ENCODE measurements at places on chromosomes 12 and 14.
A peak's percentile ranks its signal among the peaks of the same experiment; 100 is the strongest.

- DNase-seq: no peak
Measured at GRCh38 chr12:105272814-105273416, 36.9 kb upstream of the APPL2 start.

DNA sequence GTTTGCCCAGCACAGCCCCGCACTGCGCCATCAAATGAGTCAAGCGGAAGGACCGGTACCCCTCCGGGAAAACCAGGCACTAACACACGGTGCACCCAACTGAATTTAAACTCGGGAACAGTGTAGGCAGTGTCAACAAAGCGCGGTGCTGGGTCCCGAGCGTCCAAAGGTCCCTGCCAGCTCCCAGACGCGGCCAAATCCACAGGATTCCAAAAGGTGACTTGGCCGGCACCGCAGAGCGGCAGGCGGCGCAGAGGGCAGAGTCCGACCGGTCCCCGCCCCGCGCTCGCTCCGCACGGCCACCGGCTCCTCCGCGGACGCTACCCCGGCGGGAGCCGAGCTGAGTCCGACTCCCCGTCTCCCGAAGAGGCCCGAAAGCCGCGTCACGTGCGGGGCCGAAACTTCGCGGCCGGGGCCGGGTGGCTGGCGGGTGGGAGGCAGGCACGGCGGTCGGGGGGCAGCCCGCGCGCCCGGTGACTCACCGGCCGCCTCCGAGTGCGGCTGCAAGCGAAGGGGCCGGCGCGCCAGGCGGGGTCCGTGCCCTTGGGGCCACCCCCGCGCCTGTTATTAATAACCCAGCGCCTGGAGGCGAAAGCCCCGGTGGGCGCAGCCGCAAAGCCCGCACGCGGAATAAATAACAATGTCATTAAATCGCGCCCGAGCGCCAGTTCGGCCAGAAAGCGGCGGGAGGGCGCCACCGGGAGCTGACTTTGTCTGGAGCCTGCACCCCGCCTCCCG lies 863 bp downstream of the DENND5B start:
- peak; percentile 79 for DNase-seq

DNA sequence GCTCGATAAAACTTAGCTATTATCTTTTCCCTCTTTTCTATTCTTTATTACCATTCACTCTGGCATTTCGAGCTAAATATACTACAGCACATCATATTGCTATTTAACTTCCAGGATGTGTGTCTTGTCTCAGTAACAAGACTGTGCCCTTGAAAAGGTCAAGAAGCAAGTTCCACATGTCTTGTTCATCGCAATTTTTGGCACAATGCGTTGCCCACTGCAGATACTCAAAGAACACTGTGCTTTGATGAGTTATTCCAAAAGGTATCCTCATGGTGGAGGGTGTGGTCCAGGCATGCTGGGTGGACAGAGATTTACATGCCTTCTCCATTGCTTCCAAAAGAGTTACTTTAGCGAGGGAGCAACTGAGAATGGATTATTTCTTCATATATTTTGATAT lies 6.6 kb downstream of the E2F7 start:
- DNase-seq: no peak

DNA sequence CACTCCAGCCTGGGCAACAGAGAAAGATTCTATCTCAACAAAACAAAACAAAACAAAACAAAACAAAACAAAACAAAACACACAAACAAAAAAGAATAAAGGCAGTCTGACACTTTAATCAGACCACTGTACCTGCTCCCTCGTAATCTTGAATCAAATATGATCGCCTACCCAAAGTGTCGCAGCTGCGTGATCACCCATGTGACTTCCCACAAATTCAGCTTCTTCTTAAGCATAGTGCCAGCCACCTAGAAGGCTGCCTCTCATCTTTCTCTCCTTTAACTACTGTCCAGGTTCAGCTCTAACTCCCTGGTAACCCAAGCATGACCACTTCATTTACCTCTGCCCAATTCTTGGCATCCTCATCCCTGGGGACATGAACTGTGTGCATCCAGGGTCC lies 37.4 kb downstream of the FMNL3 start:
- no peak for DNase-seq

DNA sequence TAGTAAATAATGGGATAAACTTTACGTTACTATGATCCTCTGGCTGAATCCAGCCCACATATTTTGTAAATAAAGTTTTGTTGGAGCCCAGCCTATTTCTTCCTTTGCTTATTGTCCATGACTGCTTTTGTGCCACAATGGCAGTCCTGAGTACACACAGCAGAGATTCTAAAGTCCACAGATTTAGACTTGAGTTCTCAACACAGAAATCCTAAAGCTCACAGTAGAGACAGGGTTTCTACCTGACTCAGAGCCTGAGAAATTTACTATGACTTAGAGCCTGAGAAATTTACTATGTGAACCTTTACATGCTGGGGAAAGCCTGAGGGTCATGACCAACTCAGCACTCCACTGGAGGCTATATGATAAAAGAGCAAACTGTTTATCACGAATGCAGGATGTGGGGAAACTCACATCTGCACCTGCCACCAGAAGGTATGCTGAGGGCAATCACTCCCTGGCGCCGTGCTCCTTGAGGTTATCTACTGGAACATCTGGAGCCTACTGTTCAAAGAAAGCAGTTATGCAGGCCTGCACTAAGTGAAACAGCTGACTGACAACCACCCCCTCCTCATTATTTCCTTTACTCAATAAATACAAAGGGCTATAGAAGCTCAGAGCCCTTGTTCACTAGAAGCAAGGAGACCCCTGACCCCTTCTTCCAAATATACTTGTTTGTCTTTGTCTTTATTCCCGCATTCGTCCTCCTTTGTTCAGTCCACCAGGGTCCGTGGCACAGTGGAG lies 52.6 kb upstream of the BICD1 start:
- DNase-seq: no peak

GRCh38 chr12:59472273-59472672 lies 123.6 kb upstream of the SLC16A7 start:
- no peak for DNase-seq

DNA sequence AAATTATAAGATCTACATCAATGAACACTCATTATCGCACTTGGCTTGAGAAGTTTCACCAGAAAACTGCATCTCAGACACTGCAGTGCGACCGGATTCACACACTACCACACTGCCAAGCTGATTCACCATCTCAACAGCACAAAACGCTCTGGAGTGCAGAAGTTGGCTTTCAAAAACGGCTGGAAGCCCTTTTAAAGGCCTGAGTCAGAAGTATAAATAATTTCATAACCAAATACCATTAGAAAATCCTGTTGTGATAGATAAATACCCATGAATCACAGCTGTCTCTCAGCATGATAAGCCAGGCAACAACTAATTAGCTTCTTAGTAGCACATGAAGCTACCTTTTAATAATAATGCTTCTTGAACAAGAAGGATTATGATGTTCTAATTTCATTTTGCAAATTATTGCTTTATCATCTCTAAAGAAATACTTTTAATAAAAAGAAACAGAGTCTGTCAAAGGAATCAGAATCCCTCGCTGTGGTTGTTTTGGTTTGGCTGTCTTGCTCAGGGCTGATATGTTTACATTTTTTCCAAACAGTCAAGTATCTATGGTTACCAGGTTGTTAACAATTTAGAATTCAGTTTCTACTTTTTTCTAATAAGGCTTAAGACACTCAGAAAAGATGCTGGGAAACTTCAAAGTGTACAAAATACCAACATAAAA lies 51.2 kb downstream of the SLC2A13 start:
- DNase-seq: peak; percentile 78

- no peak for DNase-seq
Measured at GRCh38 chr14:104289507-104289906, 151.1 kb downstream of the KIF26A start.

GRCh38 chr14:29905543-29905942 lies 22.1 kb downstream of the PRKD1 start:
- peak; percentile 85 for DNase-seq

- DNase-seq: no peak
Measured at GRCh38 chr12:644818-645552, 18.3 kb downstream of the NINJ2 start.

GRCh38 chr12:117580718-117581062 lies 219.3 kb upstream of the NOS1 start:
- peak; percentile 81 for DNase-seq

- DNase-seq: no peak
Measured at GRCh38 chr12:41436076-41436475, 248.0 kb downstream of the PDZRN4 start.

DNA sequence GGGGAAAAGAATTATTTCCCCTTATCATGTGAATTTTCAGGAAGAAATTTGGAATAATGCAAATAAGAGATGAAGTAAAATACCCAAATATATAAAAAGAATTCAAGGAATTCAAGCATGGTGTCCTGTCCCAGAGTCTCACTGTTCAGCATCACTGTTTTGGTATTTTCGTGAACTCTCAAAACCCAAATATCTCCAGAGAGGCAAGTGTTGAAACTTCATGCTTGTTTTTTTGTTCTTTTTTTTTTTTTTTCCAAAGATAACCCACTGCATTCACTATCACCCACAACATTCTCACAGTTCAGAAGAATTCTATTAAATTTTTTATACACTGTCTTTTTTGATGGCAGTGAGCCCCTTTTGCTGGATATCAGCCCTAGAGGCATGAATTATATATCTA lies 354.9 kb downstream of the DIO2 start:
- no peak for DNase-seq

GRCh38 chr12:90741611-90742010 lies 213.4 kb downstream of the CCER1 start:
- DNase-seq: no peak

DNA sequence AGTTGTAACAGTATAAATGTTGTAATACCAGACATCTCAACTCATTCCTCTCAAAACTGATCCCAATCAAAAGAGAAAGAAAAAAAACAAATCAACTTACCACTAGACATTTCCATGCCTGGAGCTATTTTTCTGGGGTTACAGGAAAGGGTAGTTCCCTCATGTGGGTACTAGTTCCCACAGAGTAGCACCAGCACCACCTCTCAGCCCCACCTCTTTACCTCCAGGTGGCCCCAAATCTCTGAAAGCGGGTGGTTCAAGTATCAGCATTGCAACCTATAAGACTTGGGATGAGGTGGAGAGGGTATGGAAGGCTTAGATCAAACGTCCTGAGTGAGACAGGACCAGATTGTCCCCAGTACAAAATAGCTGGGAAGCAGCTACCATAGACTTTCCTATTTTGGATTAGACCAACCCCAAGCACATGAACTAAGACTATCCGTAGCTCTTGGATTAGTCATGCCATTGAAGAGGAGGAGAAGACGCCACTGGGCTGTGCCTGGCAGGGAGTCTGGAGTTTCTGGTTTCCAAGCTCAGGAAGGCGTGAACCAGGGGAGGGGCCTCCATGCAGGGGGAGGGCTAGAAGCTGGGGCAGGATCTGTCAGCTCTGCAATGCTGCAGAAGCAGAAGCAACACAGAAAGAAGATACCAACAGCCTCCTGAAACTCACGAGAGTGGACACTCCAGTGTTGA lies at the start of gene SLC39A2:
TSS of gene SLC39A2 (plus strand) at position 620 of the 693 bp plus-strand sequence. CDS start 154 bp downstream, outside the sequence.
- DNase-seq: peak; percentile 69

DNA sequence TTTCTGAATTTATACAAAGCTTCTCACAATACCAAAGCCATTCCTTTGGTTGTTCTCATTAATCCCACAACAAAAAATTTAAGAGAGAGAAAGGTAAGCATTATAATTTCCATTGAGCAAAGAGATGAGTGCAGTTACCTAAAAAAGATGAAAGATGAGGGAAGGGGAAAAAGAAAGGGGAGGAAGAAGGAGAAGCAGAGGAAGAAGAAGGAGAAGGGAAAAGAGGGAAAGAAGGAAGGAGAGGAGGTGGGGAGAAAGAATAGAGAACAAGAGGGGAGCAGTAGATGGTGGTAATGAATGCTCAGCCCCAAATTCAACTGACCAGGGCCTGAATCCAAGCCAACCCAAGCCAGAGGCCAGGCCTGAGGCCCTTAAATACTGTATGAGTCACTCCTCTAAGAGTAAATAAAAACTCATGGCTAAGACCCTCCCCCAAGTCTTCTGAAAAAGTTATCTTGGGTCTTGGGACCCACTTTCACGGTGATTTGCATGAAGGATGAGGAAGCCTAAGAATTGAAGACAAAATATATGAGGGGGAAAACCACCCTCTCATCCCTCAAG lies 144.6 kb downstream of the ITPR2 start:
- no peak for DNase-seq

DNA sequence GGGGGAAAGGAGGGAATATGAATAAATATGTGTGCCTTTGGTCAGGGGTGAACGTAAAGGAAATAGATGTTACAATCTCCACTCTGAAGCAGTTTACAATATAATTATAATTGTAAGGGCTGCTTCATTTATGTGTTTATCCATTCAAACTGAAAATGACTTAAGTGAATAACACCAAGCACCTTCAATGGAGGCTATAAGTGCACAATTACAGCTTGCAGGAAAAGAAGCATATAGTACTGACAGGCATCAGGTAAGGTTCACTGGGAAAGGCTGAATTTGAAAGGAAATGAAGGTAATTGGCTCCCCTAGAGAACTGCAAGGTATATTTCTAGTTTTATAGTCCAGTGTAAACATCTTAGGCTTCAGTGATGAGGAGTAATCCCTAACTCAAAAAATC lies 192.7 kb downstream of the STXBP6 start:
- no peak for DNase-seq

DNA sequence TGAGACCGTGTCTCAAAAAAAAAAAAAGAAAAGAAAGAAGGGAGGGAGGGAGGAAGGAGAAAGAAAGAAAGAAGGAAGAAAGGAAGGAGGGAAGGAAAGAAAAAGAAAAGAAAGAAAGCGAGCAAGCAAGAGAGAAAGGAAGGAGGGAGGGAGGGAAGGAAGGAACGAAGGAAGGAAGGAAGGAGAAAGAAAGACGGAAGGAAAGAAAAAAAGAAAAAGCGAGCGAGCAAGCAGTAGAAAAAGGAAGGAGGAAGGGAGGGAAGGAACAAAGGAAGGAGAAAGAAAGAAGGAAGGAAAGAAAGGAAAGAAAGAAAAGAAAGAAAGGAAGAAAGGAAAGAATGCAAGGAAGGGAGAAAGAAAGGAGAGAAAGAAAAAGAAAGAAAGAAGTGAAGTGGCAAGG lies 504.0 kb downstream of the GLT1D1 start:
- no peak for DNase-seq

DNA sequence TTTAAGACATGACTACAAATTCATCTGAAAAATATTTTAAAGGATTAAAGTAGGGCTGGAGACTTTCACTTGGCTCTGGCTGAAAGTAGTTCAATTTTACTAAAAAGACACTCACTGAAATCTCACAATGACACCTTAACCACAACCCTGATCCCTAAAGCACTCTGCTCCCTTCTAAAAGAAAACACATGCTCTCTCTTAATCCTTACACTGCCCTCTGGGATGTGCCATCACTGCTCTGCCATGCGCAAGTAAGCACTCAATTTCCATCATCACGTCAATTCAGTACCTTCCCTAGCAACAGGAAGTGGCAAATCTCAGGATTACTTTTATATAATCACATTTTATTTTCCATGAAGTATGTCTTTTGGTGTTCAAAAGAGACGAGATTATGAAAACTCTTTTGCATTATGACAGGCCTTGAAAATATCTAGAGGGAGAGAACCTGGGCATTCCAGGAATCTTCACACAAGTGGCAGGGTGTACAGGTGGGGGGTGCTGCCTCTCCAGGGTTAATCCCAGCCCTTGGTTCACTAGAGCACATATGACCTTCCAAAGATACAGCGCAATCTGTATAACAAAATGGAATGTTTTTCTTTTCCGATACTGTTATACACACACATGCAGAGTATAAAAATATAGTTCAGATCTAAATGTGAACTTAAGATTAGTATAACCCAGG lies 7.3 kb downstream of the ATG14 start:
- no peak for DNase-seq

GRCh38 chr14:27660683-27661082 lies 1062.8 kb upstream of the NOVA1 start:
- DNase-seq: no peak

Measured in ACHN (cell line).